Stimulated activated naive CD4-positive, alpha-beta T cell (primary cell): ENCODE measurements at places on chromosomes 4 and X.

GRCh38 chrX:107574711-107575110 lies 53.6 kb upstream of the PRPS1 start:
- DNase-seq = no peak

GRCh38 chr4:81421346-81422218 lies 50.1 kb downstream of the RASGEF1B start:
- no peak for DNase-seq

- no peak for DNase-seq
These were observed 703.0 kb downstream of the PCDH18 start for GRCh38 chr4:136829280-136829679.

DNA sequence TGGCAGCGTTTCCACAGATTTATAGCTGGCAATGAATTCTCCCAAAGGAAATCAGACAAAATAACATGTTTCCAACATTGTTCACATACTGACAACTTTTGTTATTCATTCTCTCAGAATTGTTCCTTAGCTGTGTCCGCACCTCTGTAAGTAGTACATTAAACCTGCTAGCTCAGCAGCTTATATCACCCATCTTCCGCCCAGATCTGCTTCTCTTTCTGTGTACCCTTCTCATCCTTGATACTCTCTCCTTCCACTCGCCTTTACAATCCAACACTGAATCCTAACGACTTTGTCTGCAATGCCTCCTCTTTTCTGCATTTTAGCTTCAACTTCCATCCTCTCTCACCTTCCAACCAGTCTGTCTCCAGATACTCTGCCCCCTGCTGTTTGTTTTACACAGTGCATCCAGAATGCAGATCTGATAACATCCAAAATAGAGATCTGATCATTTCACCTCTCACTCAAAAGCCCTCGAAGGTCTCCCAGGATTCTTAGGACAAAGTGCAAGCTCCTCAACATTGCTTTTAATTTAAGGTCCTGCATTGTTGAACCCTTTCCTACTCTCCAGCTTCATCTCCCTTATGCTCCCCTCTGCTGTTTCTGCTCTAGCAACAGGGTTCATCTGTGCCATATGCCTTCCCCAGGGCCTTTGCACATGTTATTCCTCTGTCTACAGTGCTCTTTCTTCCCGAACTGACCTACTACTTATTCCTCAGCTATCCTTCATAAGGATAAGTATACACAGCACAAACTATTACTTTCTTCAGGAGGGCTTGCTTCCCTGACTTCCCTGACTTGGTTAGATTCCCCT lies 67.3 kb upstream of the VBP1 start:
- DNase-seq = peak; percentile 9

DNA sequence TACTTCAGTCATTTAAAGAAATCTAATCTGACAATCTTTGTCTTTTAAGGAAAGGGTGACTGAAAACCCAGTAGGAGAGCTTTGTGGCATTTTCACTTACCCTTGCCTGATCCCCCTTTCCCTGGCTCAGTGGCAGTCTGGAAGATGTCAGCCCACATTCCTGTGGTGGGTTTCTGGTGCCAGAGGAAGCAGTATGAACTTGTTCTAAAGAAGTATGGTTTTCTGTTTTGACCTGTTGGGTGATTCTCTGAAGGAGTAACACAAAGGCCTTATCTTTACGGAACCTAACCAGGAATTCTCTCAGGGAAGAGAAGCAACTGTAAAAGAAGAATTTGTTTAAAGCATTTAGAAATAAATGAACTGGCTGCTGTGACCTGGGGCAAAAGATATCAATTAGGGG lies 41.9 kb downstream of the BMP15 start:
- DNase-seq = no peak

- no peak for DNase-seq
These were observed 35.7 kb downstream of the AFAP1 start for GRCh38 chr4:7903791-7904516.

DNA sequence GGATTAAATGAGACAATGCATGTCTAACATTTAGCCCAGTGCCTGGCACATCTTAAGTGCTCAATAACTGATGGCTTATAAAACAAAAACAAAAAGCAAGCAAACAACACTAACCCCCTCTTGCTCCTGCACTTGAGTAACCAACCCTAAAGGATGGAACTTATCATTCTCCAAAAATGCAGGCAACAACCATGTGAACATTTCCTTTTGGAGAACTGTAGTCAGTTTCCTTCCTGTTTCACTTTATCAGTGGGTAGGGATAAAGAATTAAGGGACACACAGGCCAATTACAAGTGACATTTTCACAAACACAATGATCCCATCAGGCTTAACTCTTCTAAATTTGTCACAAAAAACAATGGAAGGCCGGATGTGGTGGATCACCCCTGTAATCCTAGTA lies 30.4 kb downstream of the RPS3A start:
- no peak for DNase-seq
